ENCODE measurements at places on chromosomes 4 and X. TPM values are rescaled to one million over a fixed set of nuclear protein-coding genes. Genes with fewer than 3 reads are reported as not detected.

Gene ASB11
- not detected for total RNA-seq

Gene FAM47A
- not detected for total RNA-seq

Gene CDKL2
- not detected for total RNA-seq

Gene UGT2B17
- 2.5 TPM for total RNA-seq

Gene RASGEF1B
- 40.2 TPM for total RNA-seq

Gene ATP1B4
- not detected for total RNA-seq

Gene MTTP
- 0.27 TPM for total RNA-seq

Gene IDUA
- 24.7 TPM for total RNA-seq

Gene COMMD8
- 23.6 TPM for total RNA-seq

Gene IRS4
- total RNA-seq = not detected

Gene IL2RG
- total RNA-seq = 264 TPM

Gene SPARCL1
- not detected for total RNA-seq

Gene BCLAF3
- total RNA-seq = 11.6 TPM

Gene AR
- total RNA-seq = not detected

Gene CCSER1
- 14.4 TPM for total RNA-seq

Gene CXCL1
- total RNA-seq = not detected

Gene PSAPL1
- total RNA-seq = not detected

Gene SPP1
- not detected for total RNA-seq

Gene TCEAL9
- total RNA-seq = 0.88 TPM

Gene PTCHD1
- total RNA-seq = not detected

Gene FAM241A
- 1.5 TPM for total RNA-seq

Gene MAGEA3
- not detected for total RNA-seq

Gene RCHY1
- 28.5 TPM for total RNA-seq

Gene MAP9
- total RNA-seq = 8.8 TPM

Gene PCYT1B
- not detected for total RNA-seq

Gene ZAR1
- total RNA-seq = not detected

Gene RNF212
- 2.4 TPM for total RNA-seq

Gene PNMA5
- total RNA-seq = 0.27 TPM

Gene HPSE
- 1.5 TPM for total RNA-seq

Gene CLIC2
- 0.44 TPM for total RNA-seq

Gene MAGEA2B
- not detected for total RNA-seq

Gene RRH
- 0.59 TPM for total RNA-seq

Gene MAGEE1
- 3.3 TPM for total RNA-seq

Gene CDX4
- not detected for total RNA-seq

Gene UGT8
- 20.0 TPM for total RNA-seq

Gene ANAPC10
- total RNA-seq = 21.8 TPM

Gene ARHGEF38
- not detected for total RNA-seq

Gene SSX2B
- total RNA-seq = not detected

Gene FAM13A
- 2.4 TPM for total RNA-seq

Gene FHDC1
- total RNA-seq = 0.12 TPM

Gene RHOXF2B
- total RNA-seq = not detected

Gene FGF16
- total RNA-seq = not detected

Gene NAP1L2
- 0.80 TPM for total RNA-seq

Gene GPRASP1
- 5.9 TPM for total RNA-seq

Gene DMRTC1
- total RNA-seq = 0.71 TPM

Gene BMP2K
- total RNA-seq = 112 TPM

Gene MAML3
- 2.6 TPM for total RNA-seq

Gene IL15
- 3.5 TPM for total RNA-seq

Gene FAM9B
- not detected for total RNA-seq

Gene TLR1
- total RNA-seq = 39.6 TPM

Measured in activated B cell treated with CpG ODN at 0.5 μM for 24 hours (primary cell).